EL (cell line): ENCODE measurements at places on chromosomes 13 and 19.

- DNase-seq: no peak
Measured at GRCh38 chr19:38262585-38263268, 1.6 kb upstream of the SPINT2 start.

GRCh38 chr19:35955881-35956634 is 19.9 kb downstream of the LRFN3 start:
- DNase-seq: no peak

- DNase-seq: no peak
Measured at GRCh38 chr13:113121928-113122471, 599 bp upstream of the F10 start.

DNA sequence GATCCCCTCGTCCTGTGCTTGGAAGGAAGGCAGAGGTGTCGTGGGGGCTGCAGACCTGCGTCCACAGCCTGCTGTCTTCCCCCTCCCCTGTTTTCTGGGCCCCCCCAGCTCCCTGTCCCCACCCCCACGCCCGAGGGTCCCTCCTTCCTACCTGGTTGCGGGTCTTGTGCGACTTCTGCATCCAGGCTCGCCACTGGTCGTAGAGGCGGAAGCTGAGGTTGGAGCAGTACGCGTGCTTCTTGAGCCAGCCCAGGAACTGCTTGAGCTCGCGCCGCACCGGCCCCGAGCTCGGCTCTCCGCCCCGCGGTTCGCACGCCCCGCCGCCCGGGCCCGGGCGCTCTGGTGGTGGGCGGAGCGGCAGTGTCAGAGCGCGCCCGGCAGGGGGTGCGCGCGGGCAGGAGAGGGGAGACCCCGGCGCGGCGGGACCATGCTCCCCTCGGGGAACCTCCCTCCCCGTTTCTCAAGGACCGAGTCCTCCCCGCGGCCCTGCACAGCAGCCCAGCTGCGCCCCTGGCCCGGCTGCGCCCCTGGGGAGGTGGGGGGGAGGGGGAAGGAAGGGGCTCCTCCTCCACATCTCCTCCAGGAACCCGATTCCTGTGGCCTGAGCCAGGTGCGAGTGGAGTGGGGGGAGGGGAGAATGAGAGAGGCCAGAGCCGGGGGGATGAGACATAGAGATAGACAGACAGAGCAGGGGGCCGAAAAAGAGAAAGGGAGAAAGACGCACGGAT is 5.7 kb downstream of the REX1BD start:
- peak; percentile 73 for DNase-seq

- DNase-seq: no peak
Measured at GRCh38 chr19:12913851-12914690, 5.0 kb downstream of the SYCE2 start.

DNA sequence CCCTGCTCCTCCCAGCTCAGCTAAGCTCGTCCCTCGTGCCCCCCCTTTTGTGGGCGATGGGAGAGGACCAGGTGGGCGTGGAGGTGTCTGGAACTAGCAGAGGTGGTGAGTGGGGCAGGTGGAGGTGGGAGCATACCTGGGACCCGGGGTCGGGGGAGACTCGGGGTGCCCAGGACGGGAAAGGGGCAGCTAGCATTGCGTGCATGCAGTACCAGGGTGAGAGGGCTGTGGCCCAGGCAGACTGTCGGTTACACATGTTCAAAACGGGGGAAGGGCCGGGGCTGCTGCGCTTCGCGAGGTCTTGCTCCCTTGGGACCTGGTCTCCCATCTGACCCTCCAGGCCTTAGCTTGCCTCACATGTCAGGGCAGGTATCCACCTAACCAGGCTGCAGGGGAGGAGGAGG is 9.1 kb downstream of the TLE5 start:
- no peak for DNase-seq

GRCh38 chr13:107361666-107362065 is 793.7 kb upstream of the ARGLU1 start:
- no peak for DNase-seq

- DNase-seq: no peak
Measured at GRCh38 chr13:111895896-111896821, 170.8 kb upstream of the SOX1 start.

- peak; percentile 13 for DNase-seq
Measured at GRCh38 chr19:12723381-12723640, 421 bp downstream of the TNPO2 start.

GRCh38 chr13:40653527-40654318 is 12.7 kb downstream of the FOXO1 start:
- no peak for DNase-seq

- DNase-seq: no peak
Measured at GRCh38 chr19:1221904-1222255, 15.9 kb downstream of the CBARP start.

GRCh38 chr13:40186041-40186440 is 480.4 kb downstream of the FOXO1 start:
- DNase-seq: no peak

DNA sequence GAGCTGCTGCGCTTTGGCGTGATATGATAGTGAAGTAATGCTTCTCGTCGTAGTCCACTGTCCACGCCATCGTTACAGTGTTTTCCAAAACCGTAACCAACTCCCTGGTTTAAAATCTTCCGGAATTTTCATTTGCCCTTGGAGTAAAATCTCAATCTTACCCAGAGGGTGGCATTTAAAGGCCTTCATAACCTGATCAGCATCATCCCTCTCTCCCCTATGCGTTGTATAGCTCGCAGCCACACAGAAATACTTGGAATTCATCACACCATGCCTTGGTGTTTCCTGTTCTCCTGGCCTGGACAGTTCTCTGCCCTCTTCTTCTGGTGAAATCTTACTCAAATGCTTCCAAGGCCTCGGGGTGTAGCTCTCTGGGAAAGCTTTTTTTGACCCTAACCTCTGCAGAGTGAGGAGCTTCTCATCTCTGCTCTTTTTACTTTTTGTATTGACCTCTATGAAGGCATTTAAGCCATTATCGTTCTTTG is 839 bp downstream of the MPHOSPH8 start:
- peak; percentile 54 for DNase-seq

DNA sequence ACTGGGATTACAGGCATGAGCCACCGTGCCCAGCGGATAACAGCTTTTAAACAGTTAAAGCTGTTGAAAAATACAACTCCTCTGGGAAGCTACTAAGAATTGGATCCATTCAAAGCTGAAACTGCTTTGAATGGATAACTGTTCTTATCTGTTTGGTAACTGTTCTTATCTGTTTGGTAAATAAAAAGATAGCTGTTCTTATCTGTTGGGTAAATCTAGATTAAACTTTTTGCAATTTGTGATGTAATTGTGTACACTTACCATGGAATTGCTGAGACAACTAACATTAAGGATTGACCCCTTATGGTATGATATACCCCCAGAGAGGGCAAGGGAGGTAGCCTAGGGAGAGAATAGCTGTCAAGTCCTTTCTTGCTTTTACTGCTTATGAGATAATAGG is 27.9 kb upstream of the SPART start:
- no peak for DNase-seq

- no peak for DNase-seq
Measured at GRCh38 chr19:3669082-3669946, 31.0 kb downstream of the PIP5K1C start.

DNA sequence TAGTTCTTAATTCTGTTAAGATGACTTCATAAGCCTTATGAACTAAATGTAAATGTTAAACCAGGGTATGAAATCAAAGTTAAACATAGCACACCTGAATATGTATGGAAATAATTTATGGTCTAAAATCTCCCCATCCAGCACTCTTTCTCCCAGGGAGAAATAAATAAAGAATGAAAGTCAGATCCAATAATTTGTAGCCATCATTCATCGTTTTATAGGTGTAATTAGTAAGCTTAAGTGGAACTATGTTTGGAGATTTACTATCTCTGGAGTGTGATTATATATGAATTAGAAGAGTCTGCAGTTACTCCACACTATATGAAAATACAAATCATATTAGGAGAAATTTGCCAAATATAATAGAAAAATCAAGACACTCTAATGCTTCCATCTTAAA is 405.1 kb downstream of the DACH1 start:
- no peak for DNase-seq

DNA sequence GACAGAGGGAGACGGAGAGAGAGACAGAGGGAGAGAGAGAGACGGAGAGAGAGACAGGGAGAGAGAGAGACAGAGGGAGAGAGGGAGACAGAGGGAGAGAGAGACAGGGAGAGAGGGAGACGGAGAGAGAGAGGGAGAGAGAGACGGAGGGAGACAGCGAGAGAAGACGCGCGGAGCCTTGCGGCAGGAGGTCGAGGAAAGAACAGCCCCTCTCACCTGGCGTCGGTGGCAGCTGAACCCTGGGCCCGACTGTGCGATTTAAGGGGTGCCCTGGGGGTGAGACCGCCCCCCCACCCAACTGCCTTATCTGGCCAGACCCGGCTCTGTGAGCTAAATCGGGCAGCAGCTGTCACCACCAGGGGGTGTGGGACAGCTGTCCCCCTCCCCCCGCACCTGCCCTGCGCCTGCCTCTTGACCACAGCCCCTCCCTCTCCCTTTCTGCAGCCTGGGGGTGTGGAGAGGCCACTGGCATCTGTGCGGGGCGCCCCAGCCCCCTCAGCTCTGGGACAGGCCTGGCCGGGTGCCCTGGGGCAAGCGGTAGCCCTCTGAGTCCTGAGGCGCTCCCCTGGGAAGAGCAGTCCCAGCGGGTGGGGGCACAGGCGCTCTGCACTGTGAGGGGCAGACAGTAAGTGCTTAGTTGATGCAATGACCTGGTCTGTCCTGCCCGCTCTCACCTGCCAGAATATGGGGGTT is 10.8 kb downstream of the JOSD2 start:
- no peak for DNase-seq

GRCh38 chr19:14006085-14006765 is at the start of gene RFX1:
Gene RFX1, minus strand, starts transcription at chr19:14006320. Its CDS starts 12,477 bp downstream, at chr19:13993843.
- DNase-seq: peak; percentile 100

DNA sequence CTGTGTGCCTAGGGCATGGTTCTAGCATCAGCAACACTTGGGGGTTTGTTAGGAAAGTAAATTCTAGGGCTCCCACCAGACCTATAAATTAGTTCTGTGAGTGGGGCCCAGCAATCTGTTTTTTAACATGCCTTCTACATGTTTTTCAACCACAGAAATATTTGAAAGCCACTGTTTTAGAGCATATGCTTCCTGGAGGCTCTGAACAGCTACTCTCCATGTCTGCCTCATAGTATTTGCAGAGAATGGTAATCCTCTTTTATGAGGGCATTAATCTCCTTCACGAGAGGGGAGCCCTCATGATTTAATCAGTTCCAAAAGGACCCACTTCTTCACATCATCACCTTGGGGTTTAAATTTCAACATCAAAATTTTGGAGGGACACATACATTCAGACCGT is 6.0 kb downstream of the SPATA13 start:
- no peak for DNase-seq

DNA sequence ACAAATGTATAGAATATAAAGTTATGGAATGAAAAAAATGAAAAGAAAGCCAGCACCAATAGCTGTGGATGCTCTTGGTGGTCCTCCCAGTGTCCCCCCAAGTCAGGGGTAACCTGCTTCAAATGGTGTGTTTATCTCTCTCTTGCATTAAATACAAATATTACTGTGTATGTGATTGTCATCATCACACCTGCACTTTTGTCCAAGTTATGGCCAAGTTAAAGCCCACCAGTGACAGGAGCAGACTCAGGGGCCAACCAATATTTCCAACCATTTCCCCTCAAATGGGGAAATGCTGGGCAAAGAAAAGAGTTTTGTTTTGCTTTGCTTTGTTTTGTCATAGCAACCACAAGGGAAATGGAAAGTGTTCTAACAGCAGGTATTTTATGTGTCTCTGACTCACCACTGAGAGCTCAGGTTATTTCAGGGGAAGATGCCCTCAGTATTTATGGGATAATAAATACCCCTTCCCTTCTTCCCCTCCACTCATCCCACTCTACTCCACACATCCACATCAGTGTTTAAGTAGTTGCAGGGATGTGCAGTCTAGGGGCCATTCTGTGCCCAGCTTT is 133.6 kb downstream of the COL4A1 start:
- DNase-seq: no peak

GRCh38 chr19:2455851-2456570 is 748 bp downstream of the LMNB2 start:
- DNase-seq: peak; percentile 28

GRCh38 chr13:65966991-65967451 is 1263.1 kb downstream of the PCDH9 start:
- peak; percentile 57 for DNase-seq

DNA sequence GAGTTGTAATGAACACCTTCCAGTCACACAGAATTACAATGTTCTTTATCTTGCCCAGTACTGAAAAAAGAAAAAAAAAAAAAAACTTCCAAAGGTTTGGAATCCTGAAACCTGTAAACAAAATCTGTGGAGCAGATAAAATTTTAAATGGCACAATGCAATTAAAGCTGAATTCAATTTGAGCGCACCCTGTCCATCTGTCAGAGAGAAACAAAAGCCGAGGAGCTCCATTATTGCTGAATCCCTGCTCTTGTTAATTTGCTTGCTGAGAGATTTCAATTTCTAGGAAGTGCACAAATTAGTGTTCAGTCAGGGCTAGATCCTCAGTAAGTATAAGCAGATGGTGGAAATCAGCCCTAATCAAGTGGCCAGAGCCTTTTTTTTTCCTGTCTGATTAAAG is 65.2 kb downstream of the DACH1 start:
- DNase-seq: no peak

DNA sequence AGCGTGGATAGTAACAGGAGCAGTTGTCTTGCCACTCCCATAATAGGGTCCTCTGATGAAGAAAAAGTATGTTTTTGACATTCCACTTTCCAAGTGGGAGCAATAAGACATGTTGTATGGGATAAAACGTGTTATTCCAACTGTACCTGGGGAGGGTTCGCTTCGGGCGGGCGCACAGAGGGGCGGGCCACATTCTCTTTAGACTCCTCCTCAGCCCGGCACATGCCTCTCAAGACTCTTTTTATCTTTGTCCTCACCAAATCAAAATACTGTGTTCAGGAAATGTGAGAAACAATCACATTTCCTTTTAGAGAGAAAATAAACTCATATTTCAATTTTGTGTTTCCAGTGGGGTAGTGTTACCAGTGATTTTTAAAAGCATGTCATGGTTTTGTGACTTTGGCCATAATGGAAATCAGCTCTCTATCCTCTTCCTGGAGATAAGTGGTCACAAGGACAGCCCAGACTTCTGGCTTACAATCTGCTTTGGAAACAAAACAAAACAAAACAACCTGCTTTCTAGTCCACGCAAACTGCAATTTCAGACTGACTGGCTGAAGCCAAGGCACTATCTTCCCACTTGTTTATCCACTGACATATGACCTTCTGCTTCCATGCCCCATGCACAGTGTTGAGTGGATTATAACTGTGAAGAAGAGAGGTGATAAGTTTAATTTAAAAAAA is 276.1 kb downstream of the NALCN start:
- no peak for DNase-seq

- no peak for DNase-seq
Measured at GRCh38 chr19:40235238-40236025, 8.9 kb upstream of the CCNP start.

GRCh38 chr19:531753-532560 is at the start of gene CDC34:
Gene CDC34, plus strand, starts transcription at chr19:531760. Its CDS starts 172 bp downstream, at chr19:531932.
- DNase-seq: no peak

DNA sequence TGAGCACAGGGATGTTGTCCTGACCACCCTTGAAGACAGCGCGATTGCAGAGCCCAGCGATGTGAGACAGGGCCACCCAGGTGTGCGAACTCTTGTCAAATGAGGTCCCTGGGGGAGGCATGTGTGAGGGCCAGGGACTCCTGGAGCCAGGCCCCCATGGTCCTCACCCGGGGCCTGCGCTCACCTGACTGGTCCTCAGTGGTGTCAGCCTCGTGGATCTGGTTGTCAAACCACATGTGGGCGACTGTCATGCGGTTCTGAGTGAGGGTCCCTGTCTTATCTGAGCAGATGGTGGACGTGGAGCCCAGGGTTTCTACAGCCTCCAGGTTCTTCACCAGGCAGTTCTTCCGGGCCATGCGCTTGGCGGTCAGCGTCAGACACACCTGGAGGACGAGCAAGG is 12.3 kb downstream of the ATP1A3 start:
- no peak for DNase-seq
